ENCODE measurements at places on chromosomes 12 and 14.

DNA sequence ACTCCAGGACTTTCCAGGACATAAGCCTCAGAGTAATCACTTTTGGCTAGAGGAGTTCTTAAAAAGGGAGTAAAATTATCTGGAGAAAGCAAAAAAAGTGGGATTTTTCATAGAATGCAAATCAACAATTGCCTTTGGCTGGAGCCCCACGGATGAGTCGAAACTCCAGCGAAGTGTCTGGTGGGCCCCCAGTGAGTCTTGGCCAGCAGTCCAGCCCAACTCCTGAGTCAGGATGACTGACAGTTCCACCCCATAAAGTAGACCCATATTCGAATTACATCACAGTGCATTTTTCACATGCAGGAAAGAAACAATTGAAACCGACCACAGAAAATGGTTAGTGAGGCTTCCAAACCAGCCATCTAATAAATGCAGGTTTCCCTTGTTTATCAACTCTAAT is 265.7 kb downstream of the BCL11B start:
- no peak for DNase-seq

- DNase-seq = no peak
Observed at GRCh38 chr14:71267691-71268090, 360.4 kb downstream of the PCNX1 start.

GRCh38 chr12:17470460-17470859 is 619.5 kb downstream of the RERGL start:
- no peak for DNase-seq

DNA sequence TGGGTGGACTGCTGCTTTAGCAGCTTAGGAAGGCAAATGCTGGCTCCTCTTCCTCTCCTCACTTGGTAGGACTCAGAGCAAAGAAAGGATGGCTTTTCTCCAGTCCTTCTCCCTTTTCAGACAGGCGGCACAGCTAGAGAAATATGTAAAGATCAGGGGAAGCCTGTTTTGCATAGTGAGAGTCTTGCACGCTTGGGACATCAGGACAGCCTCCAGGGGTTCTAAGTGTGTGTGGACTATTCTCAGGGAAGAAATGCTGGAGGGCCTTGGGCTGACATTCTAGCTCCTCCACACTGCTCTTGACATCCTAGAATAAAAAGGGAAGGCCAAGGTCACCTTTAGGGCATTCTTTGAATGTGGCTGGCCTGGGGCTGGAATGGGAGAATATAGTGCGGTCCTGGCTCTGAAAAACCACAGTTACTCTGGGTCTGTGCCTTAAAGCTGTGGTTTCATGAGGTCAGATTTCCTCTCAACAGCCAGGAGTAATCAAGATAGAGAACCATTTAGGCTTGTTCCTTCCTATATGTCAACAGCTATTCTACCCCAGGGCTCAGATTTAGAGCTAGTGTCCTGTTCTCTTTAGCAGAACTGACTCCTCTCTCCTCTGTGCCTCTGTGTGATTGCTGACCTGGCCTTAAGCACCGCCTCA is 24.3 kb downstream of the CMA1 start:
- no peak for DNase-seq

DNA sequence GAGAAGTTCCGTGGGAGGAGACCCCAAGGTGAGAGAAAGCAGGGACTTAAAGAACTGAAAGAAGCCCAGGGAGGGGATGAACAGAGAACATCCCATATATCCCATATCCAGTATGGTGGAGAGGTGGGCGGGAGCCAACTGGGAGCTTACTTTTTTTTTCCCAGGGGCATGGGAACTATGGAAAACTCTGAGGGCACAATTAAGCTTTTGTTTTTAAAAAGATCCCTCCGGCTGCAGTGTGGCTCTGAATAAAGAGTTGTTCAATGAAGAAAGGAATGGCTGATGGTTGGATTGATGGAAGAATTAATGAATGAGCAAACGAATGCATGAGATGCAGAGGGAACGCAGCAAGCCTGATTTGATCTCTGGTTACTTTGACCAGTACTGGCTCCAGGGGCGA is 12.6 kb downstream of the NTF3 start:
- no peak for DNase-seq

- no peak for DNase-seq
Observed at GRCh38 chr12:64265839-64266238, 43.7 kb upstream of the KICS2 start.

DNA sequence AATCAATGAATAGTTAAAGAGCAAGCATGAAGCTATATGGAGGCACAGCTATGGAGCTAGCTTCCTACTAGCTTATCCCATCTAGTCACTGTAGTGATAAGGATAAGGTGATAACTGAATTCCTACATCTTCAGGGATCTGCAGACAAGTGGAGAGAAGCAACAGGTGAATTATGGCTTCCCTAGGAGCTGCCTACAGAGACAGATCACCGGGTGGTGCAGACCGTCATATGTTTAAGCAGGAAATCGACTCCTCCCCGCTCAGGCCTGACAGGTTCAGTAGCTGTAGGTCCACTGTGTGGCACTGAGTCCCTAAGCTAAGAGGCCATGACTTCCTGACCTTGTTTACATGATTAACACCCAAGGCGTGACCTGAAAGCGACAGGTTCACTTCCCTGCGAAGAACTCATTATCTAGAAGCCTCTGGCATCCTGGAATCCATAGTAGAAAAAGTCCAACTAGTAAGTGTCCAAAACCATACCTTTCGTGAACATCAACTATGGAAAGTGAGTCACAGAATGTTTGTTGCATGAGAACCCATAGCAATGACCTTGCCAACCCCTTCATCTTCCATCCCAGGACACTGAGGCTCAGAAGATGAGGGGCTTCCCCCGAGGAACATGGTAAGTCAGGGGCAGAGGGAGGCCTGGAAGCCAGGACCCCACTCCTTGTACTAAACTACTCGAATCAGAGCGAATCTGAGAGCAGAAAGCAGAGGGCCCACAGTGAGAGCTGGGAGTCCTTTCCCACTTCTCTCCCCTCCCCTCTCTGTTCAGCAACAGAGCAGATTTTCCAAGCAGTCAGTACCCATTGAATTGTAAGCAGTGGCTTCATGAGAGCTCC is 75.4 kb upstream of the CCND2 start:
- no peak for DNase-seq

DNA sequence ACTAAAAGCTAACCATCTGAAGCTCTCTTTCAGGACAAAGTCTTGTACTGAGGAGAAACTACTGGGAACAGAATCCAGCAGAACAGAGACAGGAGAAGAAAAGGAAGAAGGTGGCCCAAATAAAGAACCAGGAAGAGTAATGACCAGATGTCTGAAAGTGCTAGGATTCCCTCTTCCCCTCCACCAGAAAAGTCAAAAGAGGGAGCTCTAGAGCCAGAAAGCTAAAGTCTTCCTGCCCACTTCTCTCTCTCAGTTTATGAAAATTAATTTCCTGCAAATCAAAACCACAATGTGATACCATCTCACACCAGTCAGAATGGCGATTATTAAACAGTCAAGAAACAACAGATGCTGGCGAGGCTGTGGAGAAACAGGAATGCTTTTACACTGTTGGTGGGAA is 47.2 kb downstream of the SPPL3 start:
- DNase-seq = no peak

- no peak for DNase-seq
Observed at GRCh38 chr12:86256163-86256562, at the start of gene MGAT4C. TSS of gene MGAT4C (minus strand) at chr12:86256391.

- no peak for DNase-seq
Observed at GRCh38 chr12:124664395-124665111, 97.1 kb upstream of the NCOR2 start.

- no peak for DNase-seq
Observed at GRCh38 chr12:97938031-97938430, 475.4 kb downstream of the RMST start.

GRCh38 chr12:19055589-19055988 is 73.9 kb upstream of the PLEKHA5 start:
- DNase-seq = no peak

DNA sequence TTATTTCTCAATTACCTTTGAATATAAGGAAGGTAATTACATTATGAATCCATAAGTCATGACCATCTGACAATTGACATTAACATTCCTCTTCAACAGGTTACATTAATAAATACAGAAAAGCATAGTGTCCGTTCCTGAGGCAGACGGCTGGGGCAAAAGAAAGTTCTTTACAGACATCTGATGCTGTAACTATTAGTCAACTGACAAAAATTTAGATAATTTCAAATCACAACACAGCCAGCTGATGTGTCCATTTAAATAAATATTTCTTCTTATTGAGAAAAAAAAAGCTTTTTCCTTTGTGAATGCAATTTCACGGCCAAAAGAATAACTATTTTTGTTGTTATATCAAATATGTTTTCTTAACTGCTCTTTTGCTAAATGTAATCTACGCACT is 9.2 kb upstream of the PYROXD1 start:
- DNase-seq = no peak

DNA sequence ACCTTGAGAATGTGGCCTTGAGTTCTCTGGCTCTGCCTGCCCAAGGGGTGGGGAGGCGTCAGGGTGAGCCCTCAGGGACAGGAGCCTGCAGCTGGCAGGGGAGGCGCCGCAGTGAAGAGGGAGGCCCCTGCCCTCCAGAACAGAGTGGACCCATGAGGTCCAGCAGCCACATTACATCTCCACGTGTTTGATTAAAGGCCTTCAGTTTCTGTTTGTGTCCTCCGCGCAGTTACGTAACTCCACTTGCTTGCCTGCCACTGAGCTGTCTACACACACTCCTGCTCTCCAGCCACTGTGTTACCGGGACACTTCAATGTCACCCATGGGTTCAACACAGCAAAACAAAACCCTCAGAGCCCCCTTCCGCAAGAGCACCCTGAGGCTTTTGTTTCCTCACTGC is 70.4 kb downstream of the CHGA start:
- DNase-seq = no peak

DNA sequence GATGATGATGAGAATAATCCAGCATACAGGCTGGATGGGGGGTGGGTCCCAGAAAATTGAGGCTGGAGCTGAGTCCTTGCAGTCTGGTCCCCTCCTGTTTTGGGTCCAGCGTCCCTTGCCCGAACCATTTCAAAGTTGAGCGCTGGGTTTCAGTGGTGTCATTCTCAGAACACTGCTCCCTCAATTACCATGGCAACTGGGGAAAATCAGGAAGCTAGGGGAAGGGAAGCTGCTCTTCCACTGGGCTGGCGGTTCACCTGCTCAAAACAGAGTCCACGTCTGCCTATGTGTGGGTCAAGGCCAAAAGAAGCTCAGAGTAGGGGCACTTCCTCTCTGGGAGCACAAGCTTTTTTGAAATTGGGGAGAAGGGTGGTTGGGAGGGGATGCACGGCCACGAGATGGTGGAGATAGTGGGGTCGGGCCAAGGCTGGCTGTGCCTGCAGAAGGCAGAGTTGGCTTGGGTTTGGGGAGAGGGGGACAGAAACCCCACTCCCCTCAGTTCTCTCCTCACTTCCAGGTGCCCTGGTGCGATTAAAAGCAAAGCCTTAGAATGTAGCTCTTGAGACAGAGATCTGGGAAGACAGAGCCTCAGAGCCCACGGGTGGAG is 1.7 kb upstream of the NOS1 start:
- DNase-seq = no peak

DNA sequence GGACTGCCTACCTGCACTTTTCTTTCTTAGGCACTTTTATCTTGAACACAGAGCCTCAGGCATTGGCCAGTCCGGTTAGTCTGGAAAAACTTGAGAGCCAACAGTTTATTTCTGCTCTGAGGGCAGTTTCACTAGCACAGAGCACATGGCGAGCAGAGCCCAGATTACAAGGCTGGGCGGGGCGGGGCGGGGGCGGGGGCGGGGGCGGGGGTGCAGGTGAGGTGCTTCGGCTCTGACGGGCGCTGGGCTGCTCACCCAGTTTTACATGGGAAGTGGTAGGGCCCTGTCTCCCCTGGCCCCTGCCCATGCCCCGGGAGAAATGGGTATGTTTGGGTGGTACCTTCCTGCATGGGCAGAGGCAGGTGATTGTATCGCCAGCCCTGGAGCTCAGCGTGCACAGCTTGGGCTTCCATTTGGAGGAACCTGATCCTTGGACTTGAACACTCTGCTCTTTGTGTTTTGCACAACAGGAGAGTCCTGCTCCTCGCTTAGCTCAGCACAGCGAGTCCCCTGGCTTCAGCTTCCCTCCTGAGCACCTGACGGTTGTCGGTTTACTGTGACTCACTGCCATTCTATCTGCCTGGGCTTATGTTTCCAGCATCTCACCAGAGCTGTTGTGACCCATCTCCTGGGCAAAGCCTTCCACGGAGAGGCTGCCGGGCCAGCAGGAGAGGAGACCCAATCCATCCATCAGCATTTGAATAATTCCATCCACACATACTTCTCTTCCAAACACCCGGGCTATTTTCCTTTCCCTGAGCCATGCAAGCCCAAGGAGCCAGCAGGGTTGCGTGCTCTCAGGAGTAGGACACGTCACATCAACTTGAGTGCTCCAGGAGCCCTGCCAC is 108.5 kb downstream of the ARF6 start:
- DNase-seq = peak; percentile 43

GRCh38 chr12:20320552-20320951 is 47.8 kb upstream of the PDE3A start:
- no peak for DNase-seq

Measured in stimulated activated CD4-positive, alpha-beta T cell treated with anti-CD3 and anti-CD28 coated beads, TNF-alpha, amount 100 ng/mL, for 4 hours (primary cell).